ENCODE measurements at places on chromosomes 12 and 14. TPM values are rescaled to one million over a fixed set of nuclear protein-coding genes. Genes with fewer than 3 reads are reported as not detected.

RNASE13 gene
- total RNA-seq = not detected

DNA sequence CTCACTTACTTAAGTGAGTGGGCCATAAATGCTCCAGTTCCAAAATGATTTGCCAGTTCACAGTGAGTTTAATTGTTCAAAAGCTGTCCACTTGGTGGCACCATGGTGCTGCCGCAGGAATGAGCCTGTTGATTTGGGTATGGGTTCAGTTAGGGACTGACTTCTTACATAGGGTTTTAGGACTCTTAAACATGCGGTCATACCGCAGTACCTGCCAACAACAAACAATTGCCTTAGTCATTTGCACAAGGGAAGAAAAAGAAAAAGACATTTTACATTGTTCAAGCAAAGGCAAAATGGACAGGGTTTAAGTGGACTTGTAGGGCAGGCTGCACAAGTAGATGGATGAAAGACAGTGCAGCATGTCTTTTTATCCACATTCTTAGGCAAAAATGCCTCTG, 80.0 kb upstream of the DBX2 start:
- H3K4me3 ChIP-seq = no peak overlapping the region
- H3K27me3 ChIP-seq = no peaks in the 10 kb centered on the region
- no peaks in the 10 kb centered on the region for H3K36me3 ChIP-seq
- H3K27ac ChIP-seq = no peak overlapping the region

GRCh38 chr12:120125792-120126634, 9.5 kb upstream of the RAB35 start:
- no peak for DNase-seq

DNA sequence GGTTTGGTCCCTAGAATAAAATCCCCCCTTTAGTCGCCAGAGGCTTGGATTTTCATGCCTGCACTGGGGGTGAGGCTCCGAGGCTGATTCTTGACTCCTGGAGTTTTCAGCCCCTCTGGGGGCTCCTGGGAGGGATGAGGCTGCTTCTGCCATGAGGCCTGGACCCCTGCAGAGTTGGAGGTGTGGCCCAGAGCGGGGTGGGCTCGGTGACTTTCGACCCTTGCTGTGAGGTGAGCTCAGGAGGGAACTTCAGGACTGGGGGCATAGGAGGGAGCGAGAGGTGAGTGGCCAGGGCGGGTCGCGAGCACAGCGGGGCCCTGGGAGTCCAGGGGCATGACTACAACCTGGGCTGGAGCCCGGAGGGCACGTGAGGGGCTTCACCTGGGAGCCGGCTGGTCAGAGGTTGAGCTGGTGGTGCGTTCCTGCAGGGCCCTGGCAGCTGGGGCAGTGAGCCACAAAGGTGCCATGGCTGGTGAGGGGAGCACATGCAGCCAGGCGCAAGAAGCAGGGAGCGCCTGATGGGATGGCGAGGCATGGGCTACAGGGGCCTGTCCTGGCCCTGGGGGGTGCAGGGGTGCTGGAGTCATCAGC, 168.2 kb downstream of the KIF26A start:
- no peak for DNase-seq
- H3K4me3 ChIP-seq = no peak overlapping the region
- H3K27me3 ChIP-seq = peaks cover 16% of the 10 kb centered on the region
- no peak overlapping the region for H3K27ac ChIP-seq

DNA sequence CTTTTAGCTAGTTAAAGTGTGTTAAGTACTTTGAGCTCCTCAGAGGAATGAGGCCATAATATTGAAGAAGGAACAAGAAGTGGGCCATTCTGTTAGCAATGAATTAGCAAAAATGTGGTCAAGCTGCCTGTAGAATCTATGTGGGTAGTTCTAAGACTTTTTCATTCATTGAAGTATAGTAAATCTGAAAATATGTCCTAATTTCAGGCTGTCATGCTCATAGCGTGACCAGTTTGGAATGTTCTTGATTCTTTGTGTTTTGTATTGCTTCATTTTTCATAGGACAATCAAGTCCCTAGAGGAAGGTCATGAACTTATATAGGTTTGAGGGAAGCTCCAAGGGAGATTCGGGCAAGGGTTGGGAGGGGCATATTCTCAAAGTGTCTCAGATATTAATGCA, 11.4 kb downstream of the ATP23 start:
- no peak overlapping the region for H3K27ac ChIP-seq
- peaks cover 40% of the 10 kb centered on the region for H3K36me3 ChIP-seq
- no peaks in the 10 kb centered on the region for H3K27me3 ChIP-seq
- DNase-seq = no peak
- H3K4me1 ChIP-seq = no peaks in the 10 kb centered on the region

GRCh38 chr12:49894751-49895148, 8.9 kb downstream of the FAIM2 start:
- no peaks in the 10 kb centered on the region for H3K27me3 ChIP-seq
- no peaks in the 10 kb centered on the region for H3K36me3 ChIP-seq
- no peaks in the 10 kb centered on the region for H3K4me1 ChIP-seq
- no peak for DNase-seq

- H3K36me3 ChIP-seq = no peaks in the 10 kb centered on the region
- no peak for DNase-seq
- no peaks in the 10 kb centered on the region for H3K4me1 ChIP-seq
- H3K27ac ChIP-seq = no peak overlapping the region
- H3K4me3 ChIP-seq = no peak overlapping the region
- H3K27me3 ChIP-seq = no peaks in the 10 kb centered on the region
These were observed 41.8 kb upstream of the KCNK13 start for GRCh38 chr14:90019824-90020523.

- H3K36me3 ChIP-seq = peaks cover 52% of the 10 kb centered on the region
- H3K27me3 ChIP-seq = no peaks in the 10 kb centered on the region
- no peak overlapping the region for H3K4me3 ChIP-seq
- DNase-seq = no peak
These were observed 220.3 kb downstream of the FBXL14 start for GRCh38 chr12:1373901-1374735.

DNA sequence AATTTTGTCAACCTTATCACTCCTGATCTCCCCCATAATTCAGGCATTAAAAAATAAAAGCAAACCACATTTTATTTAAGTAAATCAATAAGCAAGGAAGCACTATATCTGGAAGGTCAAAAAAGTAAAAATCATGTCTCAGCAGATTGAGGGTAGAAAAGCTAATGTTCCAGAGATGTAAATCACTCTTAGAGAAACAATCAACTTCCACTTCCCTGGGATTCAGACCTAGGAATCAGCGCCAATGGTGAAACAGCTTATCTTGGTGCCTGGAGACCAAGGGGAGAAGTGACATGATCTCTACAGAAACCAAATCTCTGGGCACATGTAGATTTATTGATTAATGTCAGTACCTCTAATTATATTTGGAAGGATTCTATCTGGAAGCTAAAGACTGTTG, 10.9 kb upstream of the SNX6 start:
- H3K4me1 ChIP-seq = no peaks in the 10 kb centered on the region
- H3K4me3 ChIP-seq = no peak overlapping the region
- no peaks in the 10 kb centered on the region for H3K36me3 ChIP-seq
- no peak for DNase-seq
- H3K27me3 ChIP-seq = no peaks in the 10 kb centered on the region

DNA sequence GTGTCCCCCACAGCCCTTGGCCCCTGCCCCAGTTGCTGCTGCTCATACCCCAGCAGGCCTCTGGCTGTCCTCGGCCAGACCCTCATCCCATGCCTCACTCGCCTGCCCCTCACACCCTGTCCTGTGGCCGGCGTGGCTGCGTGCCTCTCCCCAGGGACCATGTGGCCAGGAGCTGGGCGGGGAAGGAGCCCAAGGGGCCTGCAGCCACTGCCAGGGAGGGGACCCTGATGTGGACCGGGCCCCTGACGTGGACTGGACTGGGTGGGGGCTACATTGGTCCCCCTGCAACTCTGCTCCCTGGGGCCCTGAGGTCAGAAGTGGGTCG, 10.9 kb downstream of the FBRSL1 start:
- no peak for DNase-seq
- no peaks in the 10 kb centered on the region for H3K36me3 ChIP-seq
- no peak overlapping the region for H3K27ac ChIP-seq
- no peak overlapping the region for H3K4me3 ChIP-seq
